Stimulated activated CD8-positive, alpha-beta memory T cell treated with anti-CD3 and anti-CD28 coated beads, Interleukin-12 subunit alpha, Interleukin-12 subunit beta, amount 100 ng/mL, for 1 hour (primary cell): ENCODE measurements at places on chromosomes 4 and X.

DNA sequence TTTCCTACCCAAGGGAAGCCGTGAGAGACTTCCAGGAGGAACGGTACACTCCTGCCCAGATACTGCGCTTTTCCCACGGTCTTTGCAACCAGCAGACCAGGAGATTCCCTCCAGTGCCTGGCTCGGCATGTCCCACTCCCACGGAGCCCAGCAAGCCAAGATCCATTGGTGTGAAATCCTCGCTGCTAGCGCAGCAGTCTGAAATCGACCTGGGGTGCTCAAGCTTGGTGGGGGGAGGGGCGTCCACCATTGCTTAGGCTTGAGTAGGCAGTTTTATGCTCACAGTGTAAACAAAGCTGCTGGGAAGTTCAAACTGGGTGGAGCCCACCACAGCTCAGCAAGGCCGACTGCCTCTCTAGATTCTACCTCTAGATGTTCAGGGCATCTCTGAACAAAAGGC, 284.8 kb upstream of the FGF13 start:
- no peak for DNase-seq

DNA sequence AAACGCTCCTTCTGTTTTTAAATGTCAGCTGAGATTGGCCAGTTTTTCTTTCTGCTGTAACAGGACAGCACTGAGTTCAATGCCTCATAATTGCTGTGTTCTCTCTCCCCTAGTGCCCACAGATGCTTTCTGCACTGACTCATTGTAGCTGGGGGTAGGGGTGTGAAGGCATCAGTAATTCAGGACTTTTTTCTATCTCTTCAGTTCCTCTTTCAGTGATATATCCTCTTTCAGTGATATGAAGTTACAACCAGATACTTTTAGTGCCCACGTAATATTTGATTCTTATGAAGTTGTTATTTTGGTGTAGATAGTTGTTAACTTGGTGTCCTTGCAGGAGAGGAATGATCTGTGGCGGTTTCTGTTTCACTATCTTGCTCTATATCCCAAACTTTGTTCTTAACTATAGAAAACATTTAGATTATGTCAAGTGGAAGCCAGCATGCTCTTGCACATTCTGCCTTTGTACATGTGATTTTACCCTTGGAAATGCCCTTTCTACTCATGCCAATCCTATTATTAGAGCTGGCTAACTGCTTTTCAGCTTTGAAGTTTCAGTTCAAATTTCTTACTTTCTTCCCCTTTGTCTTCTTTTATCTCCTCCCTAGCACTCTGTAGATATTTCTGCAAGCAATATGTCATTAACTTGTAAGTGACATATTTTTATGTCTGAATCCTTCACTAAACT, 1258.4 kb downstream of the FAM133A start:
- no peak for DNase-seq

- DNase-seq = peak; percentile 9
These were observed 73.1 kb downstream of the QRFPR start for GRCh38 chr4:121307445-121308327.

DNA sequence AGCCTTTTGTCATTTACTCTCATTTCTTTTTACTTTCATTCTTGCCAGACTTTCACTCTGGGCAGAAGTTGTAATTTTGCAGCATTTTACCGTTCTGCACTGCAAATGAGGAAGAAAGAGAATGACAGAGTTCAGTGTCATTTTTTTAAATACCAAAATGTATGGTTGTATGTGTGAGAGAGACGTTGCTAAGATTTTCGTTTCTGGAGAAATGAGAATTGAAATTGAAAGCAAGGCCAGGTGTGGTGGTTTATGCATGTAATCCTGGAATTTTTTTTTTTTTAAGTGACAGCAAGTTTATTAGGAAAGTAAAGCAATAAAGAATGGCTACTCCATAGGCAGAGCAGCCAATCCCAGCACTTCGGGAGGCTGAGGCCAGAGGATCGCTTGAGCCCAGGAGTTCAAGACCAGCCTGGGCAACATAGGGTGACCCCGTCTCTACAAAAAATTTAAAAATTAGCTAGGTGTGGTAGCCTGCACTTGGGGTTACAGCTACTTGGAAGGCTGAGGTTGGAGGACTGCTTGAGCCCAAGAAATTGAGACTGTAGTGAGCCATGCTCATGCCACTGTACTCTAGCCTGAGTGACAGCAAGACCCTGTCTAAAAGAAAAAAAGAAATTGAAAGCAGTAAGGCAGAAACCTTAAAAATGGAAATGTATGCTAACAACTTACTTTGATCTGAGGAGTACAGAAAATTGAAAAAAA, 12.9 kb downstream of the DCK start:
- no peak for DNase-seq

DNA sequence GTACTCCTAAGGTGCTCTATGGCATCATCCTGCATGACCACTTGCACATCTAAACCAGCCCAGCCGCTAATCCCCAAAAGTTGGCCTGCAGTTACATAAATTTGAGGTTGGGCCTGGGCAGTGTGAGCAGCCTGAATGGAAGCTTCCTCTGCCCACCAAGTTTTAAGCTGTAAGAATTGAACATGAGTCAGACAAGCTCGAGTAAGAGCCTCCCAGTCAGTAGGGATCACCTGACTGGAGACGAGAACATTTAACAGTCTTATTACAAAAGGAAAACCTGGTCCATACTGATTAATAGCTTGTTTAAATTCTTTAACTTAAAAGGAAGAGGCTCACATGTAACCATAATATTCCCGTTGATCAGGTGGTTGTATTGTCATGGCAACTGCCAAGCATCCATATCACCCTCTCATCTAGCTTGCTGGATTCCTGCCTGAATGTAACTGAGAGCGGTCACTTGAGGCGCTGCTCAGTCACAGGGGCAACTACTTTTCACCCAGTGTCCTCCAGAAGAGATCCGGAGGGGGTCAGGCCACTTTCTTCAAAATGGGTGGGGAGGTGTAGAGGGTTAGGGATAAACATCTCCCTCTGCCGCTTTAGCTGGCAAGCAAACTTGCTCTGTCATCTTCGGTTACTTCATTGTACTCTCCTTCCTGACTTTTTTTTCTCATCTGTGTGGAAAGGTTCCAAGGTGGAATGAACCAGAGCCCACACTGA, 56.6 kb upstream of the WDR1 start:
- no peak for DNase-seq

- no peak for DNase-seq
These were observed 826.1 kb downstream of the STPG2 start for GRCh38 chr4:97317201-97317600.

DNA sequence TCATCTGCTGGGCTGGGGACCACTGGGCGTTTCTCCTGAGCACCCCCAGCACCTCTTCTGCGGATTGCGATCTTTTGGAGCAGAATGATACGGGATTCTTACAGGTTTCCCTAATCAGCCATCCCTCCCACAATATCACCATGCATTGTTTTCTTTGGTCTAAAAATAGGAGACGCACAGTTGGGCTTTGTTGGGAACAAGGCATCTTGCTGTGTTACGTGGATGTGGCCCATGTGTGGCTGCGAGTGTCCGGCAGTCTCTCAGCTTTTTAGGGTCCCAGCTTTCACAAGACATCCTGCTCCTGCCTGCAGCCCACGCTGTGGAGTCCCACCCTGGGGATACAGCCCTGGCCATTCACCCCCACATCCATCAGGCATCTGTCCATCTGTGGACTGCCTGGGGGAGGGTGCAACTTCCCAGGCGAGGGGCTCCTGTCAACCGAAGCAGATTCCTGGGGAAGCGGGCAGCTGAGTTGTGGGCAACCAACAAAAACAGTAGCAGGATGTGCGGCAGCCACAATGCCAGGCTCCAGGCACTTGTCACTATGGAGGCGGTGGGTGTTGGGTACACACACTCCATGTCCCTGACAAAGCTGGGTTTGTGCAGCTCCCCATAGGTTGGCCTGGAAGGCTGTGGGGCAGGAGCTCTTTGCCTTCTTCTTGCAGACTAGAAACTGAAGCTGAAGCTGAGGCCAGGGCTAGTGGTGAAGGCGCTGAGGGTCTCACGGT, 185.5 kb upstream of the PSAPL1 start:
- DNase-seq = no peak

DNA sequence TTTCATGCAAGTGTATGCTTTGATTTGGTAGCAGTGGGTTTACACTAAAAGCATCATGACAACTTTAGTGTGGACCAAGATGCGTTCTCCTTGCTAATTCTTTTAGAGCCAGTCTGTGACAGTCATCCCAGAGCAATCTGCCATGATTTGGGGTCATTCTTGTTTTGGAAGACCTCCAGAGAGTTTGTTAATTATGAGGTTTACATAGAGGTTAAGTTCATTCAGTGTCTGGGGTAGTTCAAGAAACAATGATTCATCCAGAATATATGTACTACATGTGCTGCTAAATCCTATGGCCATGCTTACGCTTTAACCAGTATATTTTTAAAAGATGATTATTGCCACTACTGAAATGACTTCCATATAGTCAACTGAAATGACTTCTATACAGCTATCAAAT, 328.5 kb upstream of the AGA start:
- DNase-seq = no peak

DNA sequence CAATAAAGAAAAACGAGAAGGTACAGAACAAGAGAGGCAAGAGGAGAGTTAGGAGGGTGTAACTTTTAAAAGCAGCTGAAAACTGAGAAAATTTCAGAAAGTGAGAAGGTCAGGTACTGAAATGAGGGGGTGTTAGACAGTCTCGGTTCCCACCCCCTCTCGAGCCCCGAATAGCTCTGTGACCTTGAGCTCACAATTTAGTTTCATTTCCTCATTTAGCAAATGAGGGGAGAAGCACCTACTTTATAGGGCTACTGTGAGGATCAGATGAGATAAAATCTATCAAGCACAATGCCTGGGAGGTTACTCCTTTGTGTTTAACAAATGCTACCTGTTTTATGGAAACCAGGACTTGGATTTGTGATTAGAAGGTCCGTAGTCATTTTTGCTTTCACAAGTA, 4.9 kb downstream of the UGT8 start:
- no peak for DNase-seq

DNA sequence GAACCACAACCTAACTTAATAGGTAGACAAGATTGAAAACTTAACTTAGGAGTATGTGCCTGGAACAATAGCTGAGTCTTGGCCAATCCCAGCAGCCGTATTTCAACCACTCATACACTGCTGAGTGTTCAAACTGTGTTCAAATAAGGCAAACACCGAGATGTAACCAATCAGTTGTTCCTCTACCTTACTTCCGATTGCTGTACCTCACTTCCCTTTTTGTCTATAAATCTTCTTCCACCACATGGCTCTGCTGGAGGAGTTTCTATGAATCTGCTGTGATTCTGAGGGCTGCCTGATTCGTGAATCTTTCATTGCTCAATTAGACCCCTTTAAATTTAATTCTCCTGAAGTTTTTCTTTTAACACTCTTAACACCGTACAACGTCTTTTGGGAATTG, 108.0 kb downstream of the ANAPC4 start:
- DNase-seq = no peak

- DNase-seq = no peak
These were observed 291.1 kb downstream of the KLHL4 start for GRCh38 chrX:87808576-87809243.

DNA sequence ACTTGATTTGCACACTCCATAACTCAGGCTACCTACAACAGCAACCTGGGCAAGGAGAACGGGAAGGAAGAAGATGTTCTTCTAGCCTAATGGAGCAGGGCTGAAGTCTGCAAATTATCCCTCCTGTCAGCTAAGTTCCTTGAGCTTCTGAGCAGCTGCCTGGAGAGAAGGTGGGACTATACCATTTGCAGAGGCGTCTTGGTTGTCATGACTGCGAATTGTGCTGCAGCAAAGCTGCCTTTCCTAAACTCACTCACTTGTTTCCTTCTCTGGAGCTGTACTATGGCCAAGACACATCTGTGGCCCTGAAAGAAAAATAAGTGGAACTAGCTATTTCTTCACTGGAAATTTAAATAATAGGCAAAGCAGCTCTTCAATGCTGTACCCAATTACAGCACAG, 682.4 kb upstream of the GRIA3 start:
- DNase-seq = no peak

DNA sequence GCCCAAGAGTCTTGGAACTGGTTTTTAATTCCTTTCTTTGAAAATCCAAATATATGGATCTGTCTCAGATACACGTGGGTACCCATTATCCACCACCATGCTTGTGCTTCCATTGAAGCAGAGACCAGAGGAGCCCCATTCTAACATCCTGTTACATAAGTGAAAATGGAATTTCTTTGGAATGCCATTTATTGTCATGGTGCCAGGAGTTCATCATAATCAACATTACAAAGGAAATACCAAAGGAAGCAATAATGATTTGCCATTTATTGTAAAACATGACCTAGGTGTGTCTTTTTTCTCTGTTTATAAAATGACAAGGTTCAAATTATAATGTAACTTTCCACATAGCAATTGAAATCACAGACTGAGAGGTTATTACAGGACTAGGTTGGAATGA, 61.7 kb downstream of the PALLD start:
- DNase-seq = no peak

- DNase-seq = no peak
These were observed 69.0 kb downstream of the DMD start for GRCh38 chrX:33142331-33142730.

- no peak for DNase-seq
These were observed 28.6 kb upstream of the CLDN34 start for GRCh38 chrX:9938516-9938915.

DNA sequence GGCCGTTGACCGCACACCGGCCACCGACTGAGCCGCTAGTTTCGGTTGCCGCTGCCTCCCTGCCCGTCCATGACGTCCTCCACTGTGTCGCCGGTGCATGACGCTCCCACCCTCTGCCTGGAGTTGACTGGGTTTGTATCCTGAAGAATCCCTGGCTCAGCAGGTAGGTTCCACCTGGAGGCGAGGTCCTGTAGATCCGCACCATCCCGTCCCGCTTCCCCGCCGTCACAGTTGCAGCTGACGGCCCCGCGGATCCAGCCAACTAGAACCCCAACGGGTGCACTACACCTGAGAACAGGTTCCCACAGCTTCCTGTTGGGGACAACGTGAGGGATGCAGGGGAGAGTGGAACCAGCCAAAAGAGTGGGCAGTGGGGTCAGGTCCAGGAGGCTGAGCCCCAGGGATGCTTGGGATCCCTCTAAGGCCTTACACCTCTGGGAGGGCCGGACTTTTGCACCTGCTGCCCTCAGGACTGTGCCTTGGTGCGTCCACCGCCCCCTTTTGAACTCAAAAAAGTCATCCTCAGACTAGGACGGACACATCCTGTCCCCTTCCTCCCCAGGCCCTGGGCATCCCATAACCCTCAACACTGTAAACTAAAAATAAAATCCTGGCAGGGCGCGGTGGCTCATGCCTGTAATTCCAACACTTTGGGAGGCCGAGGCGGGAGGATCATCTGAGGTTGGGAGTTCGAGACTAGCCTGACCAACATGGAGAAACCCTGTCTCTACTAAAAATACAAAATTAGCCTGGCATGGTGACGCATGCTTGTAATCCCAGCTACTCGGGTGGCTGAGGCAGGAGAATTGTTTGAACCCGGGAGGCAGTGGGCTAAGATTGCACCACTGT, 1.1 kb upstream of the SLBP start:
- no peak for DNase-seq

DNA sequence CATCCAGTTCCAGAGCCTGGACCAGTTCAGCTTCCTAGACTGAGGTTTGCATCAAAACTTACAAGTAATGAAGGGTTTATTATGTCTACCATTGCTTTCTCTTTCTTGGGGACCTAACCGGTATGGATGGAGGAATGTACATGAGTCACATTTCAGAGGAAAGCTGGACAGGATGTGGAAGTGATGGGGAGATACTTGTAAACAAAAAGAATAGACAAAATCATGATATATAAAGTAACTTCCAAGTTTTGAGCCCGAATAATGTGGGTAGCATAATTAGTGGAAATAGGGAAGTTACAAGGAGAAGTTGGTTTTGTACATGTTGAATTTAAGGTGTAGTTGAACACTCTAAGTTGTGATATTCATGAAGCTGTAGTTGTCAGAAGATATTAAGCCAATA, 15.0 kb downstream of the FNIP2 start:
- DNase-seq = no peak
